HL-60 (cell line): ENCODE measurements at places on chromosomes 2 and 18.

DNA sequence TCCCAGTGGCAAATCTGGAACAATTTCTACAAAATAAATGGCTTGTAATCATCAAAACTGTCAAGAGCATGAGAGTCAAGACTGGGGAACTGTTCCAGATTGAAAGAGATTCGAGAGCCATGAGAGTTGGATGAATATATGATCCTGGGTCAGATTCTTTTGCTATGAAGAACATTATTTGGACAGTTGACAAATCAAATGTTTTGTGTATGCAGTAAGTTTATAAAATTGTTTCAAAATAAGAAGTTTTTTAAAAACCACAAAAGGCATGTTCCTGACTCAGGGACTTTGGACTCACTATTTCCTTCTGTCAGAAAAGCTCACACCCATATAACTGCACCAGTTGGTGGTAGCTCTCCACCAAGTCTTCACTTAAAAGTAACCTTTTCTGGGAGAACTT lies 38.5 kb downstream of the ROCK2 start:
- no peak for DNase-seq

- no peak for DNase-seq
These were observed 10.3 kb downstream of the SNED1 start for GRCh38 chr2:241008711-241009121.

GRCh38 chr2:85523062-85523902 lies 15.7 kb upstream of the MAT2A start:
- no peak for DNase-seq

- peak; percentile 45 for DNase-seq
These were observed 233.3 kb downstream of the LDLRAD4 start for GRCh38 chr18:13451661-13452387.

GRCh38 chr2:39805936-39806608 lies 27.0 kb upstream of the THUMPD2 start:
- no peak for DNase-seq

GRCh38 chr18:11034884-11035283 lies 114.5 kb downstream of the PIEZO2 start:
- DNase-seq: no peak
